ENCODE measurements at places on chromosomes 1 and 21.

DNA sequence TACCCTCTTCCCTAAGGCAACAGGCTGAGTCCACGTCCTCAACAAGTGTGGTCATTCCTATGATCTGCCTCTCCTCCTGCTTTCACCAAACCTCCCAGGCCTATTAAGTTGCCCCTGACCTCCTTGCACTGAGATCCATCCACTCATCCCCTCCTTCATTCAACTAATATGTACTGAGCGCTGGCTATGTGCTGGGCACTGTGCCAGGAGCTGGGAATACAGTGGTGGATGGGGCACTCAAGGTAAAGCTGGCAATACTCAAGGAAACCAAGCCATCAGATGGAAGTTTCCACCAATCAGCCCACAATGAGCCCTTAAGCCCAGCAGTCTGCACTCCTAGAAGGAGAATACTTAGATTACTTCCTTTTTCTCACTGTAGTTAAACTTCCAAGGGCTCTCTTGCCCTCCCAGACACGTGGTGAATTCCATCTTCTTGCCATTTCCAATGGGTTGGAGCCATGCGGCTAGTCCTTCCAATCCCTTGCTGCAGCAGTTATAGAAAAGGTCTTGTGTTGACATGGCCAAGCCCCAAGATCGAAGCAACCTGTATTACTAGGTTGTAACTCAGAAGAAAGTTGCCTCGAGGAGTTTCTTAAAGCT is 279.9 kb upstream of the RUNX1 start:
- no peak for DNase-seq

- no peak for DNase-seq
These were observed 7.8 kb upstream of the SEMA4A start for GRCh38 chr1:156145650-156146019.

GRCh38 chr1:55484173-55484572 is 269.0 kb upstream of the USP24 start:
- no peak for DNase-seq

GRCh38 chr1:117759535-117759934 is 153.7 kb downstream of the TENT5C start:
- DNase-seq, result no peak

GRCh38 chr21:38145104-38145503 is 111.7 kb upstream of the KCNJ15 start:
- DNase-seq, result no peak

DNA sequence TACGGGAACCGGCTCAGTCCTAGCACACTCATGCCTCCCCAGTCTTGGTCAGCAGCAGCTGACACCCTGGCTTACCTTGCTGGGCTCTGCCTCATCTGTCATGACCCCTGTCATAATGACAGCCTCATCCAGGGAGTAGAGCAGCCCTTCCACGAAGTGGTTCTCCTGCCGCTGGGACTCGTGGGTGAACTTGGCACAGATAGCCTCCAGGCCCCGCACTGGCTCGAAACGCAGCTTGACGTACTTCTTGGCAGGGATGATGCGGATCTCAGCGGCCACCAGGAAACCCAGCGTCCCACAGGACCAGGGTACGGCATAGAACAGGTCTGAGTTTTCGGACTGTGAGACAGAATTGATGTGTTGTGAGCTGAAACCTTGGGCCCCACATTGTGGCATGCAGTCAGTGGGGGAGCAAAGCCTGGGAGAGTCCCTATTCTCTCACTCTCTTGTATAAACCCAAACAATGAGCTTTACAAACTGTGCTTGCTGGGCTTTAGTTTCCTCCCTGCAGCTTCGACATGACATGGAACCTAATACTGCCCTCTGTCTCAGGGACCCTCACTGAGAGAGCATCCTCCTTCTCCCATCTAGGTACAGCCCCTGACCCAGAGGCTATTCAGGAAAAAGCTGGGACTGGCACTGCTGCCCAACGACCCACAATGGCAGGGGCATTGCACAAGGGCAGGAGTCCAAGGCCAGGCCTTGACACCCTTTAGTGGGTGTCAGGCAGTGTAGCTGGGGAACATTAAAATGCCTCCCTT is 15.5 kb downstream of the DHCR24 start:
- DNase-seq, result no peak

GRCh38 chr1:47386268-47386667 is 29.8 kb upstream of the FOXE3 start:
- DNase-seq, result no peak

DNA sequence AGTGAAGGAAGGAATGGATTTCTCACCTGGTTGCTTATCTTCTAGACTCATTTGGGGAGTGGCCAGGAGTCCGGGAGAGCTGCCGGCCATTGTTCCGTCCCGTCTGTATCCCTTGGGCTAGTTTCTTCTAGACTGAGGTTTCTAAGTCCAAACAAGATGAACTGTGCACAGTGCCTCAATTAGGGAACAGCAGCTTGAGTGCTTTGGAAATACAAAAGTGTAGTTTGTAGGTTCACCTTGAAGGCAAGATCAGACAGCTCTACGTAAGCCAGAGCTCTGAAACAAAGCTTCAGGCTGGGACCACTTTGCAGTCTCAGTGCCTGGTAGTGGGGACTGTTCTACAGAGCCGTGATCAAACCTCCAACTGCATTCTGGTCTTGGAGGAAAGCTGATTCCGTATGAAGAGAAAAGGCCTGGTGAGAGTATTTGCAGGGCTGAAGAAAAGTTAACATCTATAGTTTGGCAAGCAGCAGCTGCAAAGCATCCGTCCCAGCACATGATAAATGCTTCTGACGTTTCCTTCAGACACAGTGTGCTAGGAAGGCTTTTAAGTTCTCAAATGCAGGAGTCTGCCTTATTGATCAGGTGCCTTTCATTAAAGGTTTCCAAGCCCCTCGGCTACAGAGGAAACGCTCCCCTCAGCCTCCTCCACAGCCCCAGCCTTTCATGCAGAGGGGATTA is 432.8 kb downstream of the KIF26B start:
- DNase-seq, result no peak

DNA sequence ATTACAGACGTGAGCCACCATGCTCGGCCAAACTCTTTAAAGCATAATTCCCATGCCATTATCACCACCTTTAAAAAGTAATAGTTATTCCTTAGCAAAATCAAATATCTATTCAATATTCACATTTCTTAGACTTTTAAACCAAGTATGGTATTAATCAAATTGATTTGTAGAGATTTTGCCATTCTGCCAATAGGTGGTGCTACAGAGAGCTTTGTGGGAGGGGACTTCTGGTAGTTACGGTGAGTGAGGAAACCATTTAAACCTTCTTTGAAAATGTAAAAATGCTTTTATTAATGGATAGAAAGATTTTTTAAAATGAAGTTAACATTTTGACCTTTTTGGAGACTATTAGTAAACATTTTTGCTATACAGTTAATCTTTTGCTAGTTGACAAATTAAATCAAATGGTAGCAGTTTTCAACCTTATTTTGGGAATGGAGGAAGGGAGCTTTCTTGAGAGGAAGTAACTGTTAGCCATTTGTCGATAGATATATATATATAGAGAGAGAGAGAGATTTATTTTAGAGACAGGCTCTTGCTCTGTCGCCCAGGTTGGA is 19.3 kb downstream of the IARS2 start:
- DNase-seq, result peak; percentile 78

- DNase-seq, result no peak
These were observed 83.4 kb downstream of the USP24 start for GRCh38 chr1:55131801-55132200.

DNA sequence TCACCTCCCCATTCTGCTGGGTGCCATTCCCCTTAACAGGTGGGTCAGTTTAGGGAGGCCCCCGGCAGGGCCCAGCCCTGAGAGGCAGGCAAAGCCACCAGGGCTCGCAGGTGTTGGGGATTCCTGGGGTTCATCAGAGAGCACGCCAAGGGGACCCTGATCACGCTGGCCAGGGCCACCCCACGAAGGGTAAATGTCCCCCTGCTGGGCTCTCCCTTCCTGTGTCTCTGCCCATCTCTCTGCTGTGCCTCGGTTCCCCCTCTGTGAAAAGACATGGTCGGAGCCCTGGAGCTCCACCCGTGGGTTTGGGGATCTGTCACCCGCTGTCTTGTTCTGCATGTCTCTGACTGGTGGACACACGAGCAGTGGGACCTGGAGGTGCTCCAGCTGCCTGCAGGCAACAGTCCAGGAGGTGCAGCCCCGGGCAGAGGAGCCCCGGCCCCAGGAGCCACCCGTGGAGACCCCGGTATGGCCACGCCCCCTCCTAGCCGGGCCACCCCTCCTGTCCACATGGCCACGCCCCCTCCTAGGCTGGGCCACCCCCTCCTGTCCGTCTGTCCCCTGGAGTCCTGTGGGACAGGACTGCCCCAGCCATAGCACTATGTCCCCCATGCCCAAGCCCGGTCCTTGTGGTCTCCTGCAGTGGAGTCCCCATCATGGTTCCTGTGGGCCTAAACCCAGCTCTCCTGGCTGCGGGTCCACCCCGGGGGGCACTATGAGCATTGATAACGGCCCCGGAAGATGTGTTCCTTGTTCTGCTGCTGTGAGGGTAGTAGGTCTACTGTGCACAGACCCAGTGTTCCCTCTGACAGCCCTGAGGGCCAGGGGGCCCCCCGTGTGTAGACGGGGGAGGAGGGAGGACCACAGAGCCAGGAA is 6.5 kb downstream of the AIRE start:
- DNase-seq, result no peak

DNA sequence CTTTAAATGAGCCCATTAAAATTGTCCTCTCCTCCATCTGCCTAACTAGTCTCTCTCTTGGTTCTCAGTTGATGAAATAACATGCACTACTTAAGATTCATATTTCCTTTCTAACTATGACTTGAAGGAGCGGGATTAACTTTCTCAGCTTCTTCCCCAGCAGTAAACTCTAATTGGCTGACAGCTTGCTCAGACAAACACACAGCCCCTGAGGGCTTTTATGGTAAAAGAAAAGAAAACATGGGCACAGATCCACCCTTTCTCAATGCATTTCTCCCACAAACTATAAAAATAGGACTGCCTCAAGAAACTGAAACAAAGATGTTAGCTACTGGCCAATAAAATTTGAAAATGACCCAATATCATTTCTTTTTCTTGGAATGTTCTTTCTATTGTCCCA is 703.1 kb downstream of the ADGRL2 start:
- no peak for DNase-seq

GRCh38 chr1:77039739-77040138 is 172.5 kb downstream of the ST6GALNAC5 start:
- no peak for DNase-seq

- DNase-seq, result no peak
These were observed 378.0 kb upstream of the PRMT6 start for GRCh38 chr1:106678279-106679050.

Data from hematopoietic multipotent progenitor cell treated with erythropoietin and hydrocortisone succinate and interleukin-3 and kit ligand, for 6 days (in vitro differentiated cells).